IMR-90 (cell line): ENCODE measurements at places on chromosomes 5 and 9. TPM values are rescaled to one million over a fixed set of nuclear protein-coding genes. Genes with fewer than 3 reads are reported as not detected.

PDLIM4 gene
- total RNA-seq: 61.1 and 97.5 TPM in 2 replicates

ITK gene
- not detected in 2 replicates for total RNA-seq

TNFAIP8 gene
- 29.9 and 42.5 TPM in 2 replicates for total RNA-seq

IFNA17 gene
- not detected in 2 replicates for total RNA-seq

IPO11 gene
- total RNA-seq: 34.4 and 40.0 TPM in 2 replicates

DNA sequence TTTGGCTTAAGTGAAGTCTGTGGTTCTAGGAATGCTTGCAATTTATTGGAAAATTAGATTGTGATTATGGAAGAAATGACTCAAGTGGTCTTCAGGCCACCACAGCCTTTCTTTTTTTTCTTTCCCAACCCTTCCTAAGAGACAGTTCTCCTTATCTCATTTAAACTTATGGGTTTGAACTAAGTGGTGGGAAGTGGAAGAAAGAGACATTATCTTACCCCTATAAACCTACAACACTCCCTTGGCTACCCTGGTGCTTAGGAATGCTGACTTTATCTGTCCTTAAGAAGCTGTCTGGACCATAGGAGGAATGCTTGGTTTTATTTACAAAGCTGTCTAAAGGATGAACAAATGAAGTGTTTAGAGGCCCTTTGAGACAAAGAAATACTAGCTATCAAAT lies 5.1 kb upstream of the ERAP1 start:
- DNase-seq: no peak

ZNF883 gene
- 0.54 and 0.83 TPM in 2 replicates for total RNA-seq

DNA sequence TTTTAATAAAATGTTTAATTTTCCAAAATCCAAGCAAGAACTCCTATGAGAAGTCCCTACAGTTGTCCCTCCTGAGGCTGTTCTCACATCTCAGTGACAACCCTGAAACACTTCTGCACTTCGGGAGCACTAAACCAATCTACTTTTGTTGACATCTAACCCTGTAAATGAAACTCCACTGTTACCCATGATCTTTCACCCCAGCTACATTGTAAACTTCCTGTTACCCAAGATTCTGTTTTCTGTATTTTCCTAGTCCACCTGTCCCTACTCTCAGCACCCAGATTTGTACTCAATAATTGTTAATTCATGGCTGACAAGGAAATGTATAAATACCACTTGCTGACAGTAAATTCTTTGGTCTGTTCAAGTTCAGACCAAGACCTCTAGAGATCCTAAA lies 153.7 kb downstream of the NR2F1-AS1 start:
- no peak for DNase-seq

GRCh38 chr5:2303431-2304100 lies 420.8 kb upstream of the IRX4 start:
- no peak for DNase-seq

CDKN2A gene
- 11.3 and 17.5 TPM in 2 replicates for total RNA-seq

TTC39B gene
- 9.7 and 12.2 TPM in 2 replicates for total RNA-seq

DNA sequence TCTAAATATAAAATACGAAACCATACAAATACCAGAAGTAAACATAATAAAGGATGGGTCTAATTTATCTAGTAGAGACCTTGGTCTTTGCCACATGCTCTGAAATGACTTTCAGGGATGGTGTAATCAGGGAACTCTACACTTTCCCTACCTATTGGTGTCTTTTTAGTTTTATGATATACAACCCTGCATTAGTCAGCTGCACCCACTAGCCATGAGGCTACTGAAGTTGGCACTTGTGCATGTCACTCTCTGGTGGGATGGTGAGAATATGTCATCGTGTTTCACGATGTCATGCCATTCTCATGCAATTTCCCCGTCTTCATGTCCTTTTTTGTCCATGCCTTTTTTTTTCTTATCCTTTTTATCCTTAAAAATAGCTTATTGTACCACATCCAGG lies 234.9 kb upstream of the ACTBL2 start:
- no peak for DNase-seq

DNA sequence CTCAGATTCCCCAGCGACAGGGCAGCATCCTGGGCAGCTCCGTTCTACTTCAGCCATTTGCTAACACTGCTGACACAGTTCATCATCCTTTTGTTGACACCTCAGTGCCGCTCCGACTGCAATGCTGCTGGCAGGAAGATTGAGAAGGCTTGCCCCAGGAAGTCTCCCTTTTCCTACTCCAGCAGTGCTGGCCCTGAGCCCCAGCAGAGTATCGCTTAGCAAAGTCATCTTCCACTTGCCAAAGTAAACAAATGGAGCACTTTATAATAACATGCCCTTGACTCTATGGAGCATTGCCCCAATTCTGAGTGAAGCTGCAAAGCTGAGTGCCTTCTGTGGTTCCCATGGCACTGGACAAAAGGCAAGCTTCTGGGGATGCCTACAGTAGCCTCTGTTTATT lies 32.2 kb downstream of the PRLR start:
- DNase-seq: peak; percentile 37

DNA sequence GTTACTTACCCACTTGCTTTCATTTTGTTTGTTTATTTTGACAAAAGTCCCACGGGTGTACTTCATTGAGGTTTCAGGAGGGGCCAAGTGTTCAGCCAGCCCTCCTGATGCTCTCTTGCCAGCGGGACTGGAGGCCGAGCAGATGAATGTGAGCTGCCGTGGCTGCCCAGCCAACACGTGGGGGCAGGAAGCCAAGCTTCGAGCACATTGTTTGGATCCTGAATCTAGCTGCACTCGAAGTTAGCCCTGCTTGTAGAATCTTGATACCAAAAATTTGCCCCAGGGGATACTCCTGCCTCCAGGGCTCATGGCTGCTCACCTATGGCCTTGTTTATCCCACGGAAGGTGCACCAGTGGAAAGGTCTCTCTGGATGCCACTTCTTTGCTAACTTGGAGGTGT lies 49.3 kb downstream of the RASGEF1C start:
- peak; percentile 8 for DNase-seq

MAT2B gene
- 80.3 and 107 TPM in 2 replicates for total RNA-seq

DNA sequence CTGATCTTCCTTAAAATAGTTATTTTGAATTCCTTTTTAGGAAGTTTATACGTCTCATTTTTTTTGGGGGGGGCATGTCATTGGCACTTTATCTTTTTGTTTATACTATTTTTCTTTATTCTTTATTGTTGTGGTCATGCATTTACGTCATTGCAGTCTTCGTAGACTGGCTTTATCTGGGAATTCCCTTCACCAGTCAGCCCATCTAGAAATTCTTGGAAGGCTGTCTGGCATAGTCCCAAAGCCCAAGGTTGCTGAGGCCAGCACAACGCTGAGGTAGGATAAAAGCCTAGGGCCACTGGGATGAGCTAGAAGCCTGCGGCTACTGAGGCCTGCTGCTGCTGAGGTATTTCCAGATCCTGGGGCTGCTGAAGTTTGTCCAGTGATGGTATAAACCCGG lies 121.5 kb downstream of the ISOC1 start:
- DNase-seq: no peak

GRCh38 chr5:137414112-137414755 lies 84.9 kb downstream of the SPOCK1 start:
- no peak for DNase-seq

DNA sequence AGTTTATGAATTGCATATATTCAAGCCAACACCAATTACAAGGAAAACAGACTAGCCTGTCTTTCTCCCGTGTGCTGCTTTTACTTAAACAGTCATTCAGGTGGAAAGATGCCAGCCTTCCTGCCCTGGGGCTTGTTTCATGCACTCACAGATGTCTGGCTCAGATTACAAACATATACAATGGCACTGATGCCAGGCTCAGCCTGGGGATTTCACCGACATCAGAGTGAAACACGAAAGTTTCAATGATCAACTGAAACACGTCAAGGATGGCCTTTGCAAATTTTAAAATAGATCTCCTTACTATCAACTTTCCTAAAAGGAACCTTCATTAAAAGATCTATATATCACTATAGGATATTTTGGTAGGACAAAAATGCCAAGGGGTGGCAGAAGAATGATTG lies 1576.5 kb downstream of the EFNA5 start:
- peak; percentile 69 for DNase-seq

DNA sequence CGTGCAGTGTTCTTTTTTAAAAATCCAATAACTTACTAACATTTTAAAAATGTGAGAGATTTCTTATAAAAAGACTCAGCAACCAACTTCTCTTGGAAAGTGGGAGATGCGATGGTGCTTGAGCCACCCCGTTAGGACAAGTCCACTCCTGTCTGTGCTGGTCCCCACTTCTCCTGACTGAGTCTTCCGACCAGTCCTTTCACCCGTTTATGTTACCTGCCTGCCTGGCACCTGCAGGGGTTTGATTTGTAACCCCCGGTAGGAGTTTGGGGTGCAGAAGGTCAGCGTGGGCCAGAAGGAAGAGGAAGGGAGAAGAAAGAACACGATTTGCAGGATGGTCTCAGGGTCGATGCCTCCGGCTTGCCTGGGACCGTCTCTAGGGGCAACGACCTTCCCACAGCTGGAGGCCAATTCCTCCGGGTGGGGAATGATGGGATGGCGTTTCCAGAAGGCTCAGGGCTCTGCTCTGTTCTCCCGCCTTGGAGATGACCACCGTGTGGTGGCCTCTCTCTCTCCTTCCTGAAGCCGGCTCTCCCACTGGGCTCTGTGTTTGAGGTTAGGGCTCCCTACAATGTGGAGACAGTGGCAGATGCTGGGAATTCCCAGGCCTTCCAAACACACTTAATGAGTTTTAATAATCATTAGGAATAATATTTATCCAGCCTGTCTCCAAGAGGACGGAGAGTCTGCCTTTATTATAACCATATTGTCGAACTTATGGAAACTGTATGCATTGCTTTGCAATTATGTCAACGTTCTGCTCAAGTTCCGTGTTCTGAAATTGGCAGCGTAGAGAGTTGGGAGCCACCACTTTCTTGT lies 14.8 kb downstream of the COL27A1 start:
- no peak for DNase-seq

- DNase-seq: peak; percentile 87
These were observed 639.0 kb downstream of the CCDC171 start for GRCh38 chr9:16191691-16192402.

- DNase-seq: peak; percentile 95
These were observed 246.5 kb downstream of the SYK start for GRCh38 chr9:91047993-91048607.

SLIT3 gene
- total RNA-seq: 0.18 and 0.28 TPM in 2 replicates

PCDHA9 gene
- total RNA-seq: under 0.01 TPM in 2 replicates

DNA sequence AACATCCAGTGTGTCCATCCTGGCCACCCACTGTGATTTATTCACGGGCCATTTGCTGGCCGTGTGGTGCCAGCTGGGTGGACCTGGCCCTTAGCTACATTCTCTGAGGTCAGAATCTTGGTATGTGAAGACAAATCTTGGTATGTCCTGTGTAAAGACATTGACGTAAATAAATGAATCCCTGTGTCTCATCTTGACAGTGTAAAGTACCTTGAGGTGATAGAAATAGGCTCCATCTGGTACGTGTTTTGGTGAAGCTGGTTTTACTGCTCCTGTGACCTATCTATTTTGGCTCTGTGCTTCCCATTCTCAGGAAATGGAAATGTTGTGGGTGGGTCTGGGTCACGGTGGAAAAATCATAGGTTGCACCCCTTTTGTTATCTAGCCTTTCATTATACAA lies 245.4 kb upstream of the ANKH start:
- DNase-seq: no peak

DNA sequence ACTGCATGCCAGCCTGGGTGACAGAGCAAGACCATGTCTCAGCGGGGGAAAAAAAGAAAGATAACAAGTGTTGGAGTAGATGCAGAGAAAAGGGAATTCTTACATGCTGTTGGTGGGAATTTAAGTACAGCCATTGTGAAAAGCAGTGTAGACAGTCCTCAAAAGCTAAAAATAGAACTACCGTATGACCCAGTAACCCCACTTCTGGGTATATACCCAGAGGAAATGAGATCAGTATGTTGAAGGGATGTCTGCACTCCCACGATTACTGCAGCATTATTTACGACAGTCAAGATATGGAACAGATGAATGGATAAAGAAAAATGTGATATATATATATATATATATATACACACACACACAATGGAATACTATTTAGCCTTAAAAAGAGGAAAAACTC lies 225.3 kb upstream of the SLC24A2 start:
- no peak for DNase-seq

GRCh38 chr9:37301042-37301853 lies 121.2 kb upstream of the GRHPR start:
- DNase-seq: no peak
